ENCODE measurements at places on chromosomes 6 and 20.

- DNase-seq = no peak
These were observed 295.5 kb upstream of the FLRT3 start for GRCh38 chr20:14632906-14633305.

DNA sequence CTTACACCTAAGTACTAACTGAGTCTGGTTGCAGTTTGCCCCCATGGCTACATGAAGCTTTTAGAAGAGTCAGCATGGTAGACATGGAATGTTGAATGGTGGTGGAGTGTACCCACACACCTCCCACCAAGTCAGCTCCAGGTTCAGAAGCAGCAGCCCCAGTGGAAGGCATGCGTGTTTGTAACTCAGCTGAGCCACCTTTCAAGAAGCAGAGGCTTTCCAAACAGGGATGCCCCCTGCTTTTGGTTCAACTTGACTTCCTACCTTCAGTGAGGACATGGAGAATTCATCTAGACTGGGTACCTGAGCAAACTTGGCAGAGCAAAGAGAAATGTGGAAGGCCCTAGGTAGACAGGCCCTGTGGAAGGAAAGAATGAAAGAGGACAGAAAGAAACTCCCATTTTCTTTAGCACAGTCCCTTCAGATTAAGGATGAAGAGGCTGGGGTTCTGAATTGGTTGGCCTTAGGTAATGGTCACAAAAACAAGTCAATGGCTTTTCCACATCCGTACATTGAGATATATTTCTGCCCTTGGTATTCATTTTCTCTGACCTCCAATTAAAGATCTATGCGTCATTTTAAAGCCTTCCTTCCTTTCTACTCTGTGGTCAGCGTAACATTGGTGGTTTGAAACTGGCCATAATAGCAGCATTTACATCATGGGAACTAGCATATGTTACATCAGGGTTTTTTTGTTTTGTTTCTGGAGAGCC lies 53.2 kb downstream of the HFE start:
- no peak for DNase-seq

GRCh38 chr6:87731818-87732661 lies 30.0 kb upstream of the AKIRIN2 start:
- DNase-seq = no peak

DNA sequence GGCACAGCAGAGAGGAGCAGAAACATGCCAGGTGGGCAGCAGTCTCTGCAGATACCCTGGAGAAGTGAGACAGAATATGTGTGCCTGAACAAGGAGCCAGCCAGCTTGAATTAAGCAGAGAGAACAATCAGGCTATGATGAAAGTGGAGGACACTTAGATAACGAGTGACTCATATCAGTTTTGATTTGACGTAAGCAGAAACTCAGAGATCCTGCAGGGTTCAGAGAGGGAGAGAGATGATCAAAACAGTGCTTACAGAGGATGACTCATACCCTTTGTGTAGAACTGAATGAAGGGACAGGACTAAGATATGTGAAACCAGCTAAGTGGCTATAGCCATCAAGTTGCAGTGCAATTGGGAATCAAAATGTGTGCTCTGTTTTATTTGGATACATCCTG lies 300.7 kb downstream of the TENT5A start:
- no peak for DNase-seq
